ENCODE measurements at places on chromosomes 5 and 9. TPM values are rescaled to one million over a fixed set of nuclear protein-coding genes. Genes with fewer than 3 reads are reported as not detected.

Gene PCDHGA12
- total RNA-seq, result 1.5 TPM

Gene LRRC19
- 0.08 TPM for total RNA-seq

Gene SOHLH1
- total RNA-seq, result not detected

DNA sequence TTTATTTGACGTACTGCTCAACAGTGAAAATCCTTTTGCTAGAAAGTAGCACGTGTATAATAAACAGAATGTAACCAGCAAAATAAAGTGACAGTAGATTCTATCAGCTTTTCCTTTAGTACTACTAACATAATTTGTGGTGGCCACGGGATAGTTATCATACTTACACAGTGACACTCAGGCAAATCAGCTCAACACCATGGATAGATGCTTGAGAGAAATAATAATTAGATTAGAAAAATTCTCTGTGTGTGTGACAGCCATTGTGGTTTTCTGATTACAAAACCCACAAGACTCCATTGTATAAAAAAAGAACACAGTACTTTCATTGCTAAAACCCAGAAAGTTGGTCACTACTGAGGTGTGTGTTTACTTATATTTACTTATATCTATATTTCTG lies 101.1 kb downstream of the MUSK start:
- ATAC-seq, result no peak

DNA sequence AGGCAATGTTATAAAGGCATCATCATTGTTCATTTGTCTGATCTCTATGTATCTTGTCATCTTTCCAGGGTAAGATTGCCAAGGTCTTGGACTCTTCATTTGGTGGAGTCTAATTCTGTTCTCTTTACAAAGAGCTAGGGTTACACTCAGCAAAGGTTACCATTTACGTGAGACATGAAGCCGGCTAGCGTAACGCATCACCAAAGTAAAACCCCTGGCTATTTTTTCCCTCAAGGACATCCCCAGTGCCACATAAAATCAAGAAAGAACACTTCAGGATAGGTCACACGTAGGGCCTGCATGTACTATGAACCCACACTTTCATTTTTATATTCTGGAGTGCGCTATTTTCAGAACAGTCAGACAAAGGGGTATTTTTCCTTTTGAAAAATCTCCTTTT lies 20.0 kb upstream of the MYOT start:
- no peak for ATAC-seq

GRCh38 chr5:9681706-9682105 lies 51.6 kb upstream of the TAS2R1 start:
- no peak for ATAC-seq

DNA sequence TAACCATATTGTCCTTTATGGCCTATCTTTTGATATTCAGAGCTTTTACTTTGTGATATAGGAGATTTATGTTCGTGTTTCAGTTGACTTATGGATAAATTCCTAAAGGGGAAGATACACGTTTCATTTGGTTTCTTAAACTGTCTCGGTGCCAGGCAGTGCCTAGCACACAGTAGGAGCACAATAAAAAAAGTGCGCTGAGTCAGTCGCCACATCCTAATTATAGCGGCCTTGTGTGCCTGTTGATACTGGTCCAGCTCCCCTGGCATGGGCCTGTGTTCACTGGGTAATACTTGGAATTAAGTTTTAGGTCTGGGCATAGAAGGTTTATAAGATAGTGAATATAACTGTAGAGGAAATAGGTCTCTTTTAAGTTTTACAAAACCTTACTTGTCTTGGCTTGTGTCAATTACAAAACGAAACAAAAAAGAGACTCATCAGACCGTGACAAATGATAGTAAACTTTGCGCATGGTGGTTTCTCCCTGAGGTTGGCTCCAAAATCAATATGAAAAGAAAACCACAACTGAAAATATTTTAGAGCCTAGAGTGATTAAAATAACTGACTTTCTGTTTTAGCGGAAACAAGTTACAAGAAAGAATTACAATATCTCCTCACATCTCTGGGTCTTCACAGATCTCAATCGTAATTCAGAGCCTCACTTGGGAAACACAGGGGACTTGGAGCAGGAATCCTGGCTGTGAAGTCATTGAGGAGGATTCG lies 84.8 kb downstream of the MVB12B start:
- peak; percentile 31 for ATAC-seq

DNA sequence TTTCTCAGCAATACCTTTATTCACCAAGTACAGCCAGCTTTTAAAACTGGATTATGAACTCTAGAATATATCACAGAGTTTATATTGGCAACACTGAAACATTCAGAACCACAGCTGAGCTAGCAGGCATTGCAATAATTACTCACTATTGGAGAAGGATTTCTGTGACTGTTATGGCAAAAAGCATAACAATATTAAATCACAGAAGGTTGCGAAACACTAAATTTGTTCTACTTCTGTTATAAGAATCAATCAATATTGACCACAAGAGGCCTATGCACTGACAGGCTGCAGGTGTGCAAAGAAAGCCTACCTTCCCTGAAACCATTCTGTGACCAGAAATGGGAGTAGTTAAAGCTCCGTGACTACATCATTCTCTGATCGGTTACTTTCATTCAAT lies 59.2 kb downstream of the AP3B1 start:
- ATAC-seq, result no peak

DNA sequence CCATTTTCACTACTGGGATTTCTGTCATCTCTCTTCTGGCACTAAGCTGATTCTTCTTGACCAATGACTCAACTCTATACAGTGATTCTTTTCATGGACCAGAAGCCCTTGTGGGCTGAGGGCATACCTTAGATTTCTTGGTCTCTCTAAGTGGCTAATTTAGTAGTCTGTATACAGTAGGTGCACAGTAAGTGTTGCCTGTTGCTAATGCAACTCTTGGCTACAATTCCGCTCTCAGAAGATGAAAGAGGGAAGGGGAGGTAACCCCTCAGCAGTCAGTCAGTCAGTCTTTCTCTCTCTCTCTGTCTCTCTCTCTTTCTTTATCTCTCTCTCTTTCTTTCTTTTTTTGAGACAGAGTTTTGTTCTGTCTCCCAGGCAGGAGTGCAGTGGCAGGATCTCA lies 115.1 kb upstream of the PANK3 start:
- ATAC-seq, result no peak

DNA sequence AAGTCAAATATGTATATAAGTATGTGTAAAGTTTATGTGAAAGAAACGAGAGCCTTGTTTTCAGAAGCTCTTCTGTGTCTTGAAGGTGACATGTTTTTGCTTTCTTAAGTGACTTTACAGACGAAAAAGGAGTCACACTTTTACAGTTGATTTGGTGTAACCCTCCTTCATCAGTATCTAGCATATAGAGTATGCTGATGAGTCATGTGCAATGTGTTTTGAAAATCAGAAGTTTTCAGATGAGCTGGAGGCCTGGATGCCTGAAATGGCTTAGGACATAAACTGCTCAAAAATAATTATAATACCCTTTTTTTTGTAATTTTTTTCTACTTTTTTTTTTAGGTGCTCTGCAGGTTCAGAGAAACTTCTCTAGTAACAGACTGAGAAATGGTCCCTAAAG lies 209.5 kb downstream of the CD180 start:
- no peak for ATAC-seq

DNA sequence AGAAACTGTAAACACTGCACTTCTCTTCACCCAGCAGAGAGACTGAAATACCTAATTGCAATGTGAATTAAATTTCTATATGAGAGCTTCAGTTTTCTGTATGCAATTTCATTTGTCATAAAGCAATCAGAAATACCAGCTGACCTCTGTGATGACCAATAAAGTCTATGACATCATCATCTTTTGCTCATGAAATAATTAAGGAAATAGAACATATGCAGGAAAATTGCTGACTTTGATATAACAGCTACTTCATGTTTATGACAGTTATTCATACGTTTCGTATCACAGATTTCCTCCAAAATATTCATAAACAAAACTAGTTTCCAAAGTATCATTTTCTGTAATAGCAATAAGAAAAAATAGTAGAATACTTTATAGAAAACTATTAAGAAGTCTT lies 652.3 kb downstream of the SLCO4C1 start:
- no peak for ATAC-seq

GRCh38 chr9:129334105-129334935 lies 156.3 kb upstream of the IER5L start:
- peak; percentile 80 for ATAC-seq

- ATAC-seq, result no peak
Measured at GRCh38 chr9:108609897-108610253, 245.9 kb downstream of the ACTL7B start.

GRCh38 chr5:75051217-75051751 lies 1.1 kb downstream of the GCNT4 start:
- no peak for ATAC-seq

GRCh38 chr9:113728989-113729388 lies 147.1 kb upstream of the ZNF618 start:
- ATAC-seq, result no peak

DNA sequence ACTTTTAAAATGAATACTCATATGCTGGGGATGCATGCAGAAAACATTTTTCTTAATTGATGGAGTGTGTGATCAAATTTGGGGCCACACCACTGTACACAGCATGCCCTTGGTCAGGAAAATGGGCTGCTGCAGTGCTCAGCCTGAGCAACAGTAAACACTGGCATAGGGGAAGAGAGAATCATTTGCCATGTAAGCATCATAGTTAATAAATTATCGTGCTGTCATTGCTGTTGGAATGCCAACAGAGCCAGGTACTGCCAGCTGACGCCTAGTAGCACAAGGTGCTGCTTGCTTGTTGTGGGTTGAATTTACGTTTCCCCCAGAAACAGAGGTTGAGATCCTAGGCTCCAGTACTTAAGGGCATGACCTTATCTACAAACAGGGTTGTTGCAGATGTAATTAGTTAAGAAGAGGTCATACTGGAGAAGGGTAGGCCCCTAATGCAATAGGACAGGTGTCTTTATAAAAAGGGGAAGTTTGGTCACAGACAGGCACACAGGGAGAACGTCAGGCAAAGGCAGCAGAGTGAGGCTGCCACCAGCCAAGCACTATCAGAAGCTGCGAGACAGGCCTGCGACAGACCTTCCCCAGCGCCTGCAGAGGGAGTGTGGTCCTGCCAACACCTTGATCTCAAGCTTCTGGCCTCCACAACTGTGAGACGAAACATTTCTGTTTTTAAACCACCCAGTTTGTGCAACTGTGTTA lies 25.3 kb downstream of the DAP start:
- peak; percentile 25 for ATAC-seq

Data from esophagus mucosa (tissue), 1 donor.